ENCODE measurements at places on chromosomes 1 and 21.
A peak's percentile ranks its signal among the peaks of the same experiment; 100 is the strongest.

GRCh38 chr1:60969971-60970509 lies 112.3 kb upstream of the NFIA start:
- peak; percentile 74 for DNase-seq

- peak; percentile 48 for DNase-seq
Observed at GRCh38 chr1:225813214-225813964, 3.5 kb downstream of the EPHX1 start.

GRCh38 chr21:24823247-24823646 lies 784.0 kb downstream of the MRPL39 start:
- no peak for DNase-seq

DNA sequence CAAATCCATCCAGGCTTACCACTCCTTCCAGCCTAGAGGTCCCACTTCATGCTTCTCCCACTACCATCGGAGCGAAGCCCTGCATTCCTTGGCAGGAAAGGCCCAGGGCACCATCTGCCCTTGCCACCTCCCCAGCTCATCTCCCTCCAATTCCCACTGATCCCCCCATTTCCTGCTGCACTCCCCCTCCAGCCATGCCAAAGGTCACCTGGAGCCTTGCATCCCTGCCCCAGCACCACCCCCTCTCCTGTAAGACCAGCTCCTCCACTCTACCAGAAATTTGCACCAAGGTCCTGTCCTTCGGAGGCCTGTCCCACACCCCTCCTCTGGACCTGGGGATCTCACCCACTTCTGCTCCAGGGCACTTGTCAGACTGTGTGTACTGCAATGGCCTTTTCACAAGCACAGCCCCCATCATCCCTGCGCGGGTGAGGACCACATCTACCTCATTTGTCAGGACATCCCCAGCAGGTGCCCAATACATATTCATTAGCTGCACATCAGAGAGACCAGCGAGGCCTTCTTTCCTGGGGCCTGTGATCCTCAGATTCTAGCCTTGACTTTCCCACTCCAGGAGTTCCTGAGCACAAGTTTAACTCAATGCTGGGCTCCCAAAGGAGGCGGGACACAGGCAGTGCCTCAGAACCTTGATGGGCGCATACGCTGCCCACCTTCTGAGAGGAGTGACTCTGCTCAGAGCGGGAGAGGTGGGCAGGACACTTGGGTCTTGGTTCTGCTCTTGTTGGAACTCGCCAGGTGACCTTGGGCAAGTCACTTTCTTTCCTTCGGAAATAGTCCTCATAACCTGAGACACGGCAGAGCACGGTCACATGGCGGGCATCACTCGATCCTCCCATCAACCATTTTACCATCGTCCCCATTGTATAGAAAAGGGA lies 49.9 kb upstream of the EDN2 start:
- DNase-seq: no peak

- DNase-seq: no peak
Observed at GRCh38 chr1:117652421-117652820, 46.6 kb downstream of the TENT5C start.

GRCh38 chr1:113389953-113390834 lies at the start of gene MAGI3:
Gene MAGI3 (plus strand): TSS chr1:113390515. CDS start chr1:113391034, 519 bp downstream.
- DNase-seq: peak; percentile 98

GRCh38 chr1:43232074-43232473 lies 37.7 kb upstream of the TMEM125 start:
- no peak for DNase-seq

- no peak for DNase-seq
Observed at GRCh38 chr1:158295791-158296190, 6.1 kb downstream of the CD1C start.

DNA sequence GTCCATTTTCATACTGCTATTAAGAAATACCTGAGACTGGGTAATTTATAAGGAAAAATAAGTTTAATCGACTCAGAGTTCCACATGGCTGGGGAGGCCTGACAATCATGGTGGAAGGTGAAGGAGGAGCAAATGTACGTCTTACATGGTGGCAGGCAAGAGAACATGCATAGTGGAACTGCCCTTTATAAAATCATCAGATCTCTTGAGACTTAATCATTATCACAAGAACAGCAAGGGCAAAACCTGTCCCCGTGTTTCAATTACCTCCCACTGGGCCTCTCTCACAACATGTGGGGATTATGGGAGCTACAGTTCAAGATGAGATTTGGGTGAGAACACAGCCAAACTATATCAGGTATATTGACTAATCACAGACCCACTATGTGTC lies 370.2 kb upstream of the USP24 start:
- no peak for DNase-seq

- no peak for DNase-seq
Observed at GRCh38 chr1:230784163-230784562, 37.0 kb downstream of the CAPN9 start.

- DNase-seq: no peak
Observed at GRCh38 chr1:101228424-101229134, 8.2 kb upstream of the S1PR1 start.

DNA sequence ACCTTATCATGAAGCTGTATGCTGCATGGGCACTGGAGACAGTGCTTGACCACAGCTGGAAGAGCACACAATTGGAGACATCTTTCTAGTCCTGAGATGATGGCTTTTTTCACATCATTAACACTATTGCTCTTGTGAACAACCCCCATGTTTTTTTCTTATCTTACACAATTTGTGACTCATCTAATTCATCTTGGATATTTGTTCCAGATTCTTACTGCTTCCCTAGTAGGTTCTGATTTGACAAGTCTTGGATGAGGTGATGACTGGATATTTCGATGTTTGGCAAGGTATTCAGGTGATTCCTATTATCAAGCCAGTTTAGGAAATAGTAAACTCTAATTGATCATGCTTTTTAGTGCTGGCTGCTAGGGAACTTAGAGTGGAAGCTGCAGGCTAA lies 23.7 kb downstream of the HLX start:
- no peak for DNase-seq

DNA sequence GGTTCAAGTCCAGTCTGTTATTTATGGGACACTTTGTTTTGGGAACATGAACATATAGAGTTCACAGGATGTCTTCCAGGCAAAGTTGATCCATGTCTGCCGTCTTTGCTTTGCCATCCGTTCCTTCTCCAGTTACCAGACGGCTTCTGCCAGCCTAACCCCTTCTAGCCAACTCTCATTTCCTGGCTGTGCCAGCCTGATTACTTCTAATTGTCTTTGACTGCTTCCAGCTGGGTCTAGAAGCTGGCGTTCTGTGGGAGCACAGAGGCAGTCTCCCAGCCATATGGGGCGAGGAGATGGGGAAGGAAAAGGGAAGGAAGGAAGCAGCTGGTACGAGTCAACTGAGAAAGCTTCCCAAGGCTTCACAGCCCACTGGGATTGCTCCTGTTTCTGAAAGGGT lies 3.1 kb upstream of the HUNK start:
- DNase-seq: no peak

- peak; percentile 60 for DNase-seq
Observed at GRCh38 chr1:201628490-201628889, 89.6 kb downstream of the NAV1 start.

GRCh38 chr1:94503153-94503552 lies 38.4 kb downstream of the F3 start:
- no peak for DNase-seq

DNA sequence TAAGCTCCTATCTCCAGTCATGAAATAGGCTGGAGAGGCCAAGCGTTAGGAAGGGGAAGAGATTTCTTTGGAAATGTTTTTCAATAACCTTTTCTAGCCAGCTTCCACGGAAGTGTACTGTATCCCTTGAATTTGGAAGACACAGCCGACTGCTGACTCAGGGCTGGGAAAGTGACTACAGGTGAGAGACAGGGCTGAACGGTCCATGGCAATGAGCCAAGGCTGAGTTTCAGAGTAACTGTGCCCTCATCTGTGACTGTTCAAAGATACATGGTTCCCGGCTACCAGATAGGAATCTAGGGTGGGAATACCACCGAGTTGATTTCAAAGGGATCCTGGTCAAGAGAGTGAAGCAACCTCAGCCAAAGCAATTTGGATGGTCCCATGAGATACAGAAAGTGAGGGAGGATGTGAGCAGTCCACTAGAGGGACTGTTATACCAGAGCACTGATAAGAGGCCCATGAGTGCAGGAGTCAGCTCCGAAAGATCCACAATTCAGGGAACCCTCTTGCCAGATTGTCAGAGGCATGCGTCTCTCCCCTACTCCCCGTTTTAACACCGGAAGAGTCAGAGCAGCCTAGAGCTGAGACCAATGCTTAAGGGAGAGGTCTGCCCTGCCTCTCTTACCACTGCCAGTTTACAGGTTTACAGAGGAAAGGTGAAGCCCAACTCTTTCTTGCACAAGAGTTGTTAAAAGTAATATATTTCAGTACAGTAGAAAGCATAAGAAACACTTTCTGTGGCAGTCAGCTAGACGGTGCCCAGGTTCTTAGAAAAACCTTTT lies 3.2 kb upstream of the KRTAP19-8 start:
- no peak for DNase-seq

- DNase-seq: no peak
Observed at GRCh38 chr1:221823561-221823960, 81.7 kb upstream of the DUSP10 start.

GRCh38 chr1:174191349-174191862 lies 32.1 kb downstream of the RABGAP1L start:
- DNase-seq: no peak

DNA sequence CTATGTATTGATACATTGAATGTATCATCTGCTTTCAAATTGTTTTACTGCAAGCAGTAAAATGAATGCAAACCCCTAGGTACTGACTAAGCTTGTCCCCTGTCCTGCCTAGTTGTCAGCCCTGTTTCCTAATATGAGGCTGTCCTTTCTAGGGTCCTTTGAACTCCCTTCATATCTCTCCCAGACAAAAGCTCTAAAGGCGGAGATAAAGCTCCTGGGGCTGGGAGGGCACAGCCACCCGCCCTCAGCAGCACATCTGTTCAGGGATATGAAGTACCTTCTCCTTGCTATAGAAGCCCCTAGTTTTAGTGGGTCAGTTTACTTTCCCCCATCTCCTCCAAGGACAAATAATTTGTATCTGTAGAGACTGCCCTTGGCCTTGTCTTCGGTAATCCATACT lies 93.1 kb upstream of the ETS2 start:
- no peak for DNase-seq

GRCh38 chr1:78649628-78650027 lies at the start of gene IFI44:
Gene IFI44 (plus strand): TSS chr1:78649831. CDS start chr1:78650196, 365 bp downstream.
- DNase-seq: peak; percentile 86

GRCh38 chr1:149937759-149938158 lies 1.1 kb upstream of the MTMR11 start:
- DNase-seq: no peak

GRCh38 chr1:32052887-32053286 lies 19.9 kb upstream of the TMEM39B start:
- DNase-seq: no peak

- no peak for DNase-seq
Observed at GRCh38 chr1:186409091-186409490, 33.5 kb downstream of the ODR4 start.

GRCh38 chr1:228507961-228508652 lies 20.9 kb downstream of the RNF187 start:
- DNase-seq: no peak

- no peak for DNase-seq
Observed at GRCh38 chr1:98669355-98670296, 8.1 kb downstream of the SNX7 start.

DNA sequence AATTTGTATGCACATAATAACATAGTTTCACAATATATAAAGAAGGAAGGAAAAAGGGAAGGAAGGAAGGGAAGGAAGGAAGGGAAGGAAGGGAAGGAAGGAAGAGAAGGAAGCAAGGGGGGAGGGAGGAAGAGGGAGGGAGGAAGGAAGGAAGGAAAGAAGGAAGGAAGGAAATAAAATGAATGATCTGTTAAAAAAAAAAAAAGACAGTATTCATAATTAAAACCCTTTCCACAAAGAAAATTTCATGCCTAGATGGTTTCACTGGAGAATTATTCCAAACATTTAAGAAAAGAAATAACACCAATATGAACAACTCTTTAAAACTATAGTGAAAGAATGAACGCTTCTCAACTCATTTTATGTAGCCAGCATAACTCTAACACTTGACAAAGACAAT lies 44.8 kb downstream of the CDKN2C start:
- no peak for DNase-seq

- peak; percentile 55 for DNase-seq
Observed at GRCh38 chr1:202306535-202307345, 35.0 kb downstream of the UBE2T start.

GRCh38 chr1:161702250-161702649 lies 4.8 kb upstream of the FCRLA start:
- no peak for DNase-seq

DNA sequence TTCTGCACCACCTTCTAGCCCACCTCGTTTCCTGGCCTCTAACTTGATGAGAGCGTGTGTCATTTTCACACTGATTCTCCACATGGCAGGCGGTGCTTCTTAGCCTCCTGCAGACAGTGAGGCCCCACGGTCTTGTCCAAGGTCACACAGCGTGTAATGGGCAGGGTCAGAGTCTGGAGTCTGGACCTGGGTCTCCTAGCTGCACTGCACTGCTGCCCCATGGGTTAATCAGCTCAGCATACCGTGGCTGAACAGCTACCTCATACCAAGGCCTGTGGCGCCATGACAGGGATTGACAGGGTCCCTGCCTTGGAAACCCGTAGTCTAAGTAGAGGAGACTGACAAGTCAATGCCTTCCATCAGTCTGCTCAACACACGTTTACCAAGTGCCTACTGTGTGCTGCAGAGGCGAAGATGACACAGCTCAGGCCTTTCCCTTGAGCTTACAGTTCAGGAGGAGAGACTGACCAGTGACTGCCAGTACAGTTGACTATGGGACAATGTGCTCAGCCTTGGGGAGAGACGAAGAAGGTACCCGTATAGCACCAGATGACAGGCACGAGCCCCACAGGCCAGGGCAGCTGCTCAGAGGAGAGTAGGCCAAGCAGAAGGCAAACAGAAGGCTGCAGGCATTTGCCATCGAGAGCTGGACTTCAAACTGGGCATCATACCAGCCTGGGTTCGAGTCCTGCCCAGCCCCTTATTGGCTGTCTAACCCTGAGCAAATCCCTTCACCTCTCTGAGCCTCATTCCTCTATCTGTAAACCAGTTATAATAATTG lies 5.5 kb downstream of the PCSK9 start:
- DNase-seq: no peak

DNA sequence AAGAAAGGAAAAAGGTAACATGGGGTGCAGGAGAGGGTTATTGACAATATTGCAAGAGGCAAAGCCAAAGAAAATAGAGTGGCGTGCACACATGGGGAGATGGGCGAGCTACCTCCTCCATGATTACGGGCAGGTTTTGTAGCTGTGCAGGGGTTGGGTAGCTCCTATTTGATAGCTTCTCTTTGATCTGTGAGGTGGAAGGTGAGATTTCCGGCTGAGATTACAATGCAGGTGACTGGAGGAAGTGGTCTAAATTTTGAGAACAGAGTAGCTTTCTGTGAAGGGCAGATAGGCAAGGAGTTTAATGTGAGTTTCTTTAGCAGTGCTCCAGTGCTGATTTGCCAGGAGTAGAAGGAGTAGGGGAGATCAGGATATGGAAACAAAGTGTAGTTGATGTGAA lies 263.4 kb downstream of the PLA2G4A start:
- DNase-seq: no peak

- DNase-seq: no peak
Observed at GRCh38 chr1:68043443-68044090, 6.9 kb downstream of the DIRAS3 start.

- DNase-seq: no peak
Observed at GRCh38 chr1:91707114-91707889, 178.6 kb downstream of the TGFBR3 start.
